ENCODE measurements at places on chromosomes 16 and 17.
A peak's percentile ranks its signal among the peaks of the same experiment; 100 is the strongest.

- DNase-seq = no peak
Measured at GRCh38 chr17:62162898-62163297, 97.8 kb upstream of the MED13 start.

- no peak for DNase-seq
Measured at GRCh38 chr16:49800441-49800840, 55.5 kb downstream of the ZNF423 start.

DNA sequence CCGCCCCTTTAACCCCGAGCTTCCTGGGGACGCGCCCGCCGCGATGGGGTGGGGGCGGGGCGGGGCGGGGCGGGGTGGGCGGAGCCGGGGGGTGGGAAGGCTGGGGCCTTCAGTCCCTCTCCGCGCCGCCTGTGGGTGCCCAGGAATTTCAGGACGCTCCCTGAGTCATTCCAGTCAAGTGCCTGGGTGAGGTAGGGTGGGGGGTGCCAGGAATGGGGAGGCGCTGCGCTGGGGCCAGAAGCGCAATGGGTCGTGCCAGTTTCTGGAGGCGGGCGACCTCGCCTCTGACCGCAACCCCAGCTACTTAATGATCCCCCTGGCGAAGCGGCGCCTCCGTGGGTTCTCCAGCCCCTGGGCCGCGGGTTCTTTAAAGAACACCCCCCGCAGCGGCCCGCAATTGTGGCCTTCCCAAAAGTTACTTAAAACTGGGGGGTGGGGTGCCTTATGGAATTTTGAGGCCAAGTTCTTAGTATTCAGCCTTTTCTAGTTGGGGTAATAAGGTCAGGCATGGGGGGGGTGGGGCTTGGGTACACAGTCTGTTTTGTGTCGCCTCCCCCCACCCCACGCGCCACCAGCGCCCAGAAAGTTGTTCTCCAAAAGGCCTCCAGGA, 826 bp upstream of the GSE1 start:
- DNase-seq = peak; percentile 23

GRCh38 chr17:78738278-78738677, 43.8 kb downstream of the CYTH1 start:
- no peak for DNase-seq

GRCh38 chr17:82201498-82201910, 11.1 kb downstream of the CCDC57 start:
- DNase-seq = peak; percentile 85

- DNase-seq = no peak
Measured at GRCh38 chr17:32943647-32944191, 15.8 kb downstream of the TMEM98 start.

GRCh38 chr16:8641671-8642070, 20.2 kb downstream of the METTL22 start:
- no peak for DNase-seq

DNA sequence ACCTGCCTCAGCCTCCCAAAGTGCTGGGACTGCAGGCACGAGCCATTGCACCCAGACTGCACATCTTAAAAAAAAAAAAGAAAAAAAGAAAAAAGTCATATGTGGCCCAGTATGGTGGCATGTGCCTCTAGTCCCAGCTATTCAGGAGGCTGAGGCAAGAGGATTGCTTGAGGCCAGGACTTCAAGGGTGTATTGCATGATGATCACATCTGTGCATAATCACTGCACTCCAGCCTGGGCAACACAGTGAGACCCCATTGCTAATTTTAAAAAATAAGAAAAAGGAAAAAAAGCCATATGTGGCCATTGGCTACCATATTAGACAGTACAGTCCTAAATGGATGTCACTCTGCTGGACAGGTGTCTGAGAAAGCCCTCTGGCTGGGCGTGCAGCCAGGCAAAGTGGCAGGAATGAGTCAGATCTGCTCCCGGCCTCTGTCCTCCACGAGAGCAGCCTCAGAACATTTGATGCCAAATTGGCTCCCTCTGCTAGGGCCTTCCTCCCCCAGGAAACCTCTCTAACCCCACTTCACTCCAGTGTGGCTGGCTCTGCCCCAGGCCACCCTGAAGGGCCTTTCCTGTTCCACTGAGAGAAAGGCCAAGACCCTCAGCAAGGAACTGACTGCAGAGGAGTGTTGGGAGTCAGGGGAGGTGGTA, 14.7 kb downstream of the CA7 start:
- no peak for DNase-seq

DNA sequence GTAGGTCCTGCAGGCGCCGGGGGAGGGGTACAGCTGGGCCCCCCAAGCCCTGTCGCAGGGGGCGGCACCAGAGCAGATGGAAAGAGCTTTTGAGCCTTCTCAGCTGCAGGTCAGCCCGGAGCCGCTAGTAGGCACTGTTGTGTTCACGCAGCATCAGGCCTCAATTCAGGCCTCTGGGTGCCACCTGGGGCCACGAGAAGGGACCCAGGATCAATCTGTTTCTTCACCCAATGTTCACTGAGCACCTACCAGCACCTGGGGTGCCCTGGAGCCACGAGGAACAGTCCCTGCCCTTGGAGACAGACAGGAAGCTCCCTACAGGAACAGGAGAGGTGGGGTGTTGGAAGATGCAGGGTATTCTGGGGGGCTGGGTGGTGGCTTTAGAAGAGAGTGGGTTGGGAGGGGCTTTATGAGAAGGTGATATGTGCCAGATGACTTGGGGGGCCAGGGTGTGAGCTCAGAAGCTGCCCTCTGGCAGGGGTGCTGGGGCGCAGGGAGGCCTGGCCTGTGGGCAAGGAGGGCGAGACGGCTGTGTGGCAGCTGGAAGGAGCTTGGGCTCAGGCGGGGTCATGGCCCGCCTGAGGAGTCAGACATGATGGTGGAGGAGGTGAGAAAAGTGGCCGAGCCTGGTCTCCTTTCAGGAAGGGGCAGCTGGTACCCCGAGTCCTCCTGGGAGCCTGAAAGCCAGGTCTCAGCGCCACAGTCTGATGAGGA, 121.9 kb upstream of the GSE1 start:
- DNase-seq = no peak

DNA sequence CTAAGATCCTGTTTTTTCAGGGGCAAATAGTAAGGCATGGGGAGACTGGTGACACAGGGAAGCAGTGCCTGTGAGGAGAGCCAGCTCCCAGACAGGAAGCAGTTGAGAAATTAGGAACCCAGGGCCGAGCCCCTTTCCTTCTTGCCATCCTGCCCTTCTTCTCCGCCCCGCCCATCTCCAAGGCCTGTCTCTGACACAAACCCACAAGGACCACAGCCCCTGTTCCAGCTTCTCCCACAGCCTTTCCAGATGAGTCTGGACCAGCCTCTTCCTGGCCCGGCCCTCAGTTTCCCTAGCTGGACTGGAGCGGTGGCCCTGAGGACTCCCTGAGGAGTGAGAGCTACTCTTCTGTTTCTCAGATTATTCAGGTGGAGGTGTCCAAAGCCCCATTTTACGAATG, 9.9 kb downstream of the CCDC102A start:
- DNase-seq = no peak

DNA sequence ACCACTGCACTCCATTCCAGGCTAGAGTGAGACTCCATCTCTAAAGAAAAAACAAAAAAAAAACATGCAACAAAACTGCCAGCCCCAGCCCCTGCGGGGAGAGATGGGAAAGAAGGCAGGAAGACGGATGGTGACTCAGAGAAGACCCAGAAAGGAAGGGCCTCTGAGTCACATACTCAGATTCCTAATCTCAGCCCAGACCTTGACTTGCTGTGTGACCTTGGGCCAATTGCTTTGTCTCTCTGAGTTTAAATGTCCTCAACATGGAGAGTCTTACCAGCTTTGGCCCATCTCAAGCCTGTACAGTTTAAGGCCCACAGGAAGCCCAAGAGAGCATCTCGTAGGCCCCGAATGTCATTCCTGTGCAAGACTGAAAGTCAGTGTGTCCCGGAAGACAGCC, 86.5 kb upstream of the LHX1 start:
- no peak for DNase-seq

GRCh38 chr16:30535106-30535776, 583 bp upstream of the ZNF747 start:
- DNase-seq = no peak

- no peak for DNase-seq
Measured at GRCh38 chr16:11432856-11433395, 87.7 kb downstream of the RMI2 start.

DNA sequence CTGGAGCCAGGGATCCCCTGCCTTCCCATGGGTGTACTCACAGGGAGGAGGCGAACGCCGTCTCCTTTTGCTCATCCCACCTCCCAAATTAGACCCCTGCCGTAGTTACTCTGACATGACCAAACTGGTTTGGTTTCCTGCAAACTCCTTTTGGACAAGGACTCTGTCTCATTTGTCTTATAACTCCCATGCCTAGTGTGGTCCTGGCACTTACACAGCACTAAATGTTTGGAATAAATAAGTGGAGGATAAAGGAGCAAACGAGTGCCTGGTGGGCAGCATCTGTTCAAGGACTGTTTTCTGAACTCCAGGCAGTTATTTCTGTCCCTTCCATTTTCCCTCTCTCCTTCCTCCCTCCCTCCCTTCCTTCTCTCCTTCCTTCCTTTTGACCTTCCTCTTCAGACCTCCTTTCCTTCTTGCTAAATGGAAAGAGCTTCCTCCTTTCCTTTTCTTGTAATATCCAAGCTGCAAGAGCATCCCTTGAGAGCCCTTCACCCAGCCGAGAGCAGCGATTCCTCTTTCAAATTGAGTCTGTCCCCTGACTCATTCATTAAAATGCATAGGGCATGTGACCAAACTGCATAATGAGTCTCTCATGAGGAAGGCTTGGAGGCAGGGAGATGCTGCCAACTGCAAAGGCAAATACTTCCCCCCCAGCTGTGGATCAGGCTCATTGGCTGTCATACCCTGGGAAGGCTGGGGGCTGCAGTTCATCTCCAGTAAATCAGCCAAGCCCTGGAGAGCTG, 36.8 kb downstream of the CHD9 start:
- peak; percentile 47 for DNase-seq

DNA sequence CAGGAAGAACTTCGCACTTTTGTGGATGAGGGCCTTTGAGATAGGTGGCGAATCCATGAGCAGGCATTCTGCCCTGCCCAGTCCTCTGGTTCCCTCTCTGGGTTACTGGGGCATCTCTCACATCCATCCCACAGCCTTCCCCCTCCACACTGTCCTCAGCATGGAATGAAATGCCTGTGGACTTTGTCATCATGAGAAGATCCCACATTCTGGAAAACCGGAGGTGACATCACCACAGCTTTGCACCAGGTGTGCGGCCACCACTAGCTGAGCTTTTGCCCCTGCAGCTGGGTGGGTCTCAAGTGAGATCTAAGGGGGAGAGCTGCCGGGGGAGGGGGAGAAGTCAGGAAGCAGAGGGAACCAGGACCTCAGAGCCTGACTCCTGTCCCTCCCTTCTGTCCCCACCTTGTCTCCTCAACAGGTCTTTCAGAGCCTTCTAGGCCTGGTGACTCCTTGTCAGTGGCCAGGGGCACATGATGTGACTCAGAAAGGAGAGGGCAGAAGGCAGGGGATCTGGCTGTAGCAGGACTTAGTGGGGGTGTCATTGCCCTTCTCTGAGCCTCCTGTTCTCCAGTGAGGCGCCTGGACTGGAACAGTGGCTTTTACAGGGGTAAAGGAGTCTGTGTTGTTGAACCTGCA, 40.0 kb upstream of the DLX4 start:
- no peak for DNase-seq

GRCh38 chr16:26457882-26458281, 608.8 kb upstream of the C16orf82 start:
- no peak for DNase-seq

DNA sequence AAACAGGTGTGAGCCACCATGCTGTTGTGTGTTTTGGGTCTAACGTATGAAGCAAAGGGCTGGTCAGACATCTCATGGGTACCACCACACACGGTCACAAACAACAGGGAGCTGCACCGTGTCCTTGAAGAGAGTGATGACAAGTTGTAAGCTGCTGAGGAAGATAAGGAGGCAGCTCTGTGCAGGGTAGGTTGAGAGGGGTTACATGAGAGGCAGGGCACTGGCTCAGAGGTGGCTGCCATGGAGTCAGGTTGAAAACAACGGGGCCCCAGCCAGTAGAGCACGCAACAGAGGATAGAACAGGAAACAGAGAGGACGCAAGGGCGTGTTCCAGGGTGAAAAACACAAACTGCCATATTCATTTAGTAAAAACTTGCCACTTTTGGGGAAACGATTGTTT, 52.2 kb downstream of the TRARG1 start:
- no peak for DNase-seq

DNA sequence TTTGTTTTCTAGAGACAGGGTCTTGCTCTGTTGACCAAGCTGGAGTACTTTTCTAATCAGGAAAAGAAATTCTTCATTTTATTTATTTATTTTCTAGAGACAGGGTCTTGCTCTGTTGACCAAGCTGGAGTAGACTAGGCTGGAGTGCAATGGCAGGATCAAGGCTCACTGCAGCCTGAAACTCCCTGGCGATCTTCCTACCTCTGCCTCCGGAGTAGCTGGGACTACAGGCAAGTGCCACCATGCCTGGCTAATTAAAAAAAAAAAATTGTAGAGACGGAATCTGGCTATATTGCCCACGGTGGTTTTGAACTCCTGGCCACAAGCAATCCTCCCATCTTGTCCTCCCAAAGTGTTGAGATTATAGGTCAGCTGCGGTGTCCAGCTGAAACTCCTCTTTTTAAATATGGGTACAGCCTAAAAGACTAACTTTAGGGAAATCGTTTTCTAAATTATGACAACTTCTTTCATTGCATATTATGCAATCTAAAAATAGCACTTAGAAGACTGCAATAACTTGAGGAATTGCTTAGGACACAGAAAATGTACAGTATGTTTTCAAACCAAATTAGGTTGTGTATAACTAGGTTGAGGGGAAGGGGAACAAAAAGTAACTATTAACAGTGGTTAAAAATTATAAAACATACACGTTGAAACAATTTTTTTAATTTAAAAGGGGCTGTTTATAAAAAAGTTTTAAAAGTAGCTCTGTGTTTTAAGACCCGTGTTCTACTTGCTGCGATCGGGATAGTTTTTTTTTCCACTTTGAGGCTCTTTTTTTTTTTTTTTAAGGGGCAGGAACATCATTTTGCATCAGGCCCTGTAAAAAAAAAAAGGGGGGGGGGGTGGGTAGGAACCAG, 4.7 kb downstream of the PRAC1 start:
- no peak for DNase-seq

GRCh38 chr16:84052071-84052622, 9.6 kb upstream of the SLC38A8 start:
- no peak for DNase-seq

- DNase-seq = no peak
Measured at GRCh38 chr17:21008992-21009671, 33.7 kb downstream of the USP22 start.

GRCh38 chr17:507441-507840, 154.8 kb upstream of the RPH3AL start:
- DNase-seq = no peak

- peak; percentile 66 for DNase-seq
Measured at GRCh38 chr17:82213251-82214011, 789 bp upstream of the CCDC57 start.

All from NCI-H2081 (cell line).